ENCODE measurements at places on chromosomes 2 and 18.

- no peak for DNase-seq
These were observed 269.8 kb downstream of the TNS1 start for GRCh38 chr2:217732992-217733391.

DNA sequence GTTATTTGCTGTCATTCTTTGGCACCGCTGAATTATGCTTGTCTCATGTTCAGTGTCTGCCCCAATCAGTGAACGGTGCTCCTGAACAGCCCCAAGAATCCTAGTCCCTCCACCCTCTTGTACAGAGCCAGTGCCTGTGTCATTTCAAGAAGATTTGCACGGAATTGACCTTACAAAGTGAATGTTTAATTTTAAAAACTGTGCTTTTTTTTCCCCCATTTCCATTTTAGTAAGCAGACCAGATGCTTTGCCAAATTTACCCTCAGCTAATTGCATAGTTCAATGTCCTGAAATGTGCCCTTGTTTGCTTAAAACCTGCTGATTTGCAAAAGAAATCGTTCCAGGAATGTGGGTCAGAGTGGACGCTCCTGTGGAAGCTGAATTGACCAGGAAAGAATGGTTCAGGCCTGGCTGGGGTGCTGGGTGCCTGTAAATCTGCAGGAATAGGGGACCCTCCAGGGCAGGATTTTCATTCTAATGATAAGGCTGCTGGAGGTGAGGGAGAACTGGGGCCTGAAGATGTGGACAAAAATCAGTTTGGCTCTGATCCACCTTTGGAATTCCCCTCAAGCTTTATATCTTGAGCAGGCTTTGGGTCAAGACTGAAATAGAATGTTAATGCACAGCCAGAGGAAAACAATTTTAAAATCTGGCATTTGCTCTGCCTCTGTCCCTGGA is 20.1 kb downstream of the TMEM17 start:
- DNase-seq, result no peak

DNA sequence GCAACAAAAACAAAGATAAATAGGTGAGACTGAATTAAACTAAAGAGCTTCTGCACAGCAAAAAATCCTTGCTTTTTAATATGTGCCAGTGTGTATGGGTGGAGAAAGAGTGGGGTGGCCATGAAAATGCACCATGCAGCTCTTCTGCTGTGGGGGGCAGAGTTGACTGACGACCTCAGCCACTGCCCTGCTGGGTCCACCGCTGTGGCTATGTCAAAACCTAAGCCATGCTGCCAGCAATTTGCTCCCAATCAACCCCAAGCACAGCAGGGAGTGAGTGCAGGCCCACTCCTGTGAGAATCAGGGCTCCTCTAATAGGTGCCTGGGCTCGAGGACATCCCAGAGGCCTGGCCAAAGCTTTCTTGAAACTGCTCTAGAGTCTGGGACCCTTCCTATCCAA is 235.6 kb upstream of the RBBP8 start:
- no peak for DNase-seq

GRCh38 chr2:26485099-26485498 is 7.2 kb upstream of the OTOF start:
- no peak for DNase-seq

DNA sequence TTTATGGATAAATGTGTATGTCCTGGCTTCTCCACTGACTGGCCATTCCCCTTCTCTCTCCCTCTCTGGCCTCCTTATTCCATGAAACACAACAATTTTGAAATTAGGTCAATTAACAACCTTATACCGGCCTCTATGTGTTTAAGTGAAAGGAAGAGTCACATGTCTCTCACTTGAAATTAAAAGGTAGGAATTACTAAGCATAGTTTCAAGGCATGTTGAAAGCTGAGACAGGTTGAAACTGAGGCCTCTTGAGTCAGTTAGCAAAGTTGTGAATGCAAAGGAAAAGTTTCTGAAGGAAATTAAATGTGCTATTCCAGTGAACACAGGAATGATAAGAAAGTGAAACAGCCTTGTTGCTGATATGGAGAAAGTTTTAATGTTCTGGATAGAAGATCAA is 69.7 kb downstream of the ADAM23 start:
- DNase-seq, result no peak

DNA sequence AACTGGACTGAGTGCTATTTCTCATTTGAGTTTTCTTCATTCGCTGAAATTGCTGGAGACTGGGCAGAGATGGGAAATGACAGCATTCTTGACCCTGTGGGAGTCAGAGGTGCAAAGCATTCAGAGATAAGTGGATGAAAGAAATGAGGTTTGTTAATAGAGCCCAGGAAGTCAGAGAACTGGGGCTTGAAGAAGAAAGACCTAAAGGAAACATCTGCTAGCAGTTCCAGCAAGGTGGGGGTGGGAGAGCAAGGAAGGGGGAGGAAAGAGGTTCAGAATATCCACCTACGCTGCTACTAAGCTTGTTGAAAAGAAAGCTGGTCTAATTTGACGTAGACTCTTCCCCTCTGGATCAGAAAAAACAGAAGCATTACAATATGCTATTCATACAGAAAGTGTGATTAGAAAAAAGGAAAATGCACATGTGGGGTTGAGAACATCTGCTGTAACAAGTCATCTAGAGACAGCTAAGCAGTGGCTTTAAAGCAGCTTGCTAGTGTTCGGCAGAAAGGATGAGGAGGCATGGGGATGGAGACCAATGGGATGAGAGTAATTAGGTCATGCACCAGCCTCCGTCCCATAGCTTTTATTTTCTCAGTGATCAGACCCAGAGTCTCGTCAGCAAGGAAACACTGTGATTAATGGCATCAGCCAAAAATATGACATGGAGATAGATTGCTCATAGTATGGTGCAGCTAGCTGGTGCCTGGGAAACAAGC is 29.7 kb downstream of the NAB1 start:
- no peak for DNase-seq

- no peak for DNase-seq
These were observed 3.8 kb downstream of the SEC11C start for GRCh38 chr18:59143441-59143840.

GRCh38 chr2:109098251-109098920 is 30.6 kb upstream of the SH3RF3 start:
- no peak for DNase-seq

DNA sequence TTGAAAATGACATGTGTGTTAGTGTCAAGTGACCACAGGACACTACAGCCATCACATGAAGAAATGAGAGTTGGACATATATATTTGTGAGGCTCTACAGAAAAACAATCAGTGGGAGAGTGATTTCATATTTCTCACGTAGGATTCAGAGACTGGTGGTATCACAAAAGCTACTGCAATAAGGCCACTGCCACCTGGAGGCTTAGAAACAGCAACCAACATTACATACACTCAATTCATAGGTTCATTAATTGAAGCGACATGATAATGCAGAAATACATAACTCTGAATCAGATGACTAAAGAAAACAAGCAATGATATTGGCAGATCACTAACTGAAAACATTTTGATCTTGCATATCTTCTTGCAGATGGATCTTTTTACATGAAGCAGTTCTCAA is 248.1 kb upstream of the KLHL14 start:
- no peak for DNase-seq

DNA sequence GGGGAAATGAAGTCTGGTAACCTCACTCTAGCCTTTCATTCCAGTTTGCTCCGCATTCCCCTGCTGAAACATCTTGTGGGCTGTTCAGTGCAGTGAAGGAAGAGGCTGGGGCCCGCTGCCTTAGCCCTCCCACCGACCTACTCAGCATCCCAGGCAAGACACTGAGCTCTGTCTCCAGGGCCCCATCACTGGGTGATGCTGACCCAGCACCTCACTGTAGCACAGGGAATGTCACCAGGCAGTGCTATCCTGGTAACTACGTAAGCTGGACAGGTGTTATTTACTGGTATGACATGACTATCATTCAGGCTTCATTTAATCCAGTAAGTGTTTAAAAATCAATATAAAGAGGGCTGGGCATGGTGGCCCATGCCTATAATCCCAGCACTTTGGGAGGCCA is 101.0 kb upstream of the NFU1 start:
- DNase-seq, result no peak

GRCh38 chr2:212815453-212815852 is 276.9 kb upstream of the ERBB4 start:
- no peak for DNase-seq

- no peak for DNase-seq
These were observed 94.8 kb downstream of the MYCN start for GRCh38 chr2:16034975-16035746.

GRCh38 chr2:16314001-16314400 is 351.6 kb downstream of the CYRIA start:
- DNase-seq, result no peak

All from stimulated activated CD8-positive, alpha-beta memory T cell treated with anti-CD3 and anti-CD28 coated beads, Interleukin-15, amount 100 ng/mL, for 1 hour (primary cell).